ENCODE measurements at places on chromosomes 2 and 18.

GRCh38 chr18:73791081-73791480 is 356.6 kb downstream of the FBXO15 start:
- DNase-seq = no peak

DNA sequence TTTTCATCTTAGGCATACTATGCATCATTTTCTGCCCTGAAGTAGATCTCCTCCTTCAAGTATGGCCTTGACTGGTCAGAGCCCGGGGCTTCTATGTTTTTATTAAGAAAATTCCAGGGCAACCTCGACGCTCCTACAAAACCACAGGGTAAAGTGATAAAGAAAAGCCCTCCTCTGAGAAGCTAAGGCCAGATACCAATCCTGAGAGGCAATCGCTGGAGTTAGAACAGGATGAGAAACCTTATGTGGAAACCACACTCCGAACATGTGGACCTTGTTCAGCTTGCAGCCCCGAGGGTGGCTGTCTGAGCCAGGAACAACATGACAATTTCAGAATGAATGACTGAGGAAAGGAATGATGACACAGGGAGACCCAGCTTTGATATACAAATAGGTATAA is 35.6 kb downstream of the RMC1 start:
- DNase-seq = no peak

DNA sequence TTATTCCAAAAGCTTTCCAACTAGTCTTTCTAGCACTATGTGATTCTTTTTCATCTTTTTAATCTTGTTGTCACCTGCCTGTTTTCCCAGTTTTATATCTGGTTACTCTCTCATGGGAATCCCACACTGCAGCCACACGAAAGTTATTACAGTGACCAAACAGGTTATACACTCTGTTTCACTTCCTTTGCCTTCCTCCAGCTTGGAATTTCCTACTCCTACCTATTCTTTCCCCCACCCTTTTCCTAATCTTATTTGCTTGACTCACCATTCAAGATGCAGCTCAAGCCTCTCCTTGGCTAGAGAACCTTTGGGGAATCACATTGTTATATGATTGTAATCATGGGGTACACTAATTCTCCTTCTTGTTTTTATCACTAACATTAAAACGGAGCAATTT is 13.4 kb upstream of the TLK1 start:
- no peak for DNase-seq

- DNase-seq = peak; percentile 58
Observed at GRCh38 chr18:53864770-53865169, 359.7 kb downstream of the MBD2 start.

GRCh38 chr18:22459491-22459890 is 41.8 kb upstream of the CTAGE1 start:
- DNase-seq = no peak

Data from COR-L47 (cell line).